ENCODE measurements at places on chromosomes 2 and 18. TPM values are rescaled to one million over a fixed set of nuclear protein-coding genes. Genes with fewer than 3 reads are reported as not detected.

The RASGRP3 gene
- total RNA-seq, result 53.8 TPM

The PXDN gene
- 18.5 TPM for total RNA-seq

DNA sequence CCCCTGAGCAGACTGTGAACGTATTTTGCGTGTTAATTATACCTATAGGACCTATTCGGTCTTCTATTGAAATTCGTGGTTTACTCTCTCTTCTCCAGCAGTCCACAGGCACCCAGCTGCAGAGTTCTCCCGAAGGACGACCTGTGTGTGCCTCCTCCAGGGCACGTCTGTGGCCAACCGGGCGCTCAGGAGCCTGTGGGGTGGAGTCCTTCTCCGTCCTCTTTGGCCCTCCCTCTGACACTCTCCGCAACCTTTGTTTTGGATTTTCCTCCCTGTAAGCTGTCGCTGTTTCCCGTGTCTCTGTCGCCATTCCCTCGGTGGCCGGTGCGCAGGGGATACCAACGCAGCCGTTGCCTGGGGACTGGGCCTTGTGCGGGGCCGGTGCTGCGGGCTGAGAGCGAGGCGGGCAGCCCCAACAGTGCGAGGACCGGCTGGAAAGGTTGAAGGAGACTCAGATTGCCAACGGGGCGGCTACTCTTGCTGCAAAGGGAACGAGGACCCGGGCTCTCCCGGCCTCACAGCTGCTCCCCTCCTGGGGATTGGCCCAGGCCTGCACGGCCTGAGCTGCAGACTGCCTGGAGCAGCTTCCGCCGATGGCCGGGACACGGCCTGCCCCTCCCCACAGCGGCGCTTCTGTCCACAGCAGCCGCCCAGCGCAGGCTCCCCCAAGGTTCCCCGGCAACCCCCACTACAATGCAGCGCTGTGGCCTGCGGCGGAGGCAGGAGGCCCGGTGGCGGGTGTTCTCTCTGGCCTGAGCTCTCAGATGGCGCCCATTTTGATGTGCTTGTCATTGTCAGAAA is 221.0 kb downstream of the MTX2 start:
- DNase-seq, result peak; percentile 74

- no peak for DNase-seq
Measured at GRCh38 chr2:55418072-55418471, 1.6 kb downstream of the CCDC88A start.

- no peak for DNase-seq
Measured at GRCh38 chr2:188534875-188535274, 243.2 kb downstream of the GULP1 start.

- no peak for DNase-seq
Measured at GRCh38 chr2:191571163-191571769, 106.7 kb upstream of the NABP1 start.

DNA sequence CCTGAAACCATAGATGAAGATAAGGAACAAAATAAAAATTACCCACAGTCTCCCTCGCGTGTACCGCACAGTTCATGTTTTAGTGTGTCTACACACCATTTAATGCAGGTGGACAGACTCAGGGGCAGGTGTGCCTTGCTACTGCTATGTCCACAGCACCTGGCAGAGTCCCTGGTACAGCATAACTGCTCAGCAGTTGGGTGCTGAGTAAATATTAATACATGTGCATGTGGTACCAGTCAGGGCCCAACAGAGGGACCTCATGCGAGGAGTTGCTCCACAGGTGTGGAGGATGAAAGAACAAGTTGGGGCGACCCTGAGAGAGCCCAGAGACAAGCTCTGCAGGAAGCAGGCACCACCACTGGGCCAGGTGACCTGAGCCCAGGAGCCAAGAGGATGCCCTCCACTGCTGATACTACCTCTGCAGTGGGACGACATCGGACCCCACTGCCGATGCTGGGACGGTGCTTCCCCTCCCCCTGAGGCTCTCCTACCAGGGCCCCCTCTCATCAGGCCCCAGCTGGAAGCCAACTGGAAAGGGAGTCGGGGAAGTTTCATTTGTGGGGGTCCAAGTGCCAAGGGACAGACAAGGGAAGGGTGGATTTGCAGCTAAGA is 100.8 kb downstream of the NEDD4L start:
- no peak for DNase-seq

- DNase-seq, result no peak
Measured at GRCh38 chr18:3425446-3425845, 24.5 kb upstream of the TGIF1 start.
